Right atrium auricular region (tissue), 2 donors: ENCODE measurements at places on chromosomes 4 and X.

GRCh38 chr4:20273793-20274192 is 22.1 kb downstream of the SLIT2 start:
- H3K27me3 ChIP-seq: no peaks in the 10 kb centered on the region
- H3K4me1 ChIP-seq: no peaks in the 10 kb centered on the region
- DNase-seq: no peak

GRCh38 chrX:43805579-43805978 is 76.7 kb downstream of the MAOB start:
- no peak overlapping the region for H3K4me3 ChIP-seq
- no peaks in the 10 kb centered on the region for H3K27me3 ChIP-seq
- H3K27ac ChIP-seq: no peak overlapping the region
- DNase-seq: no peak
- H3K4me1 ChIP-seq: no peaks in the 10 kb centered on the region

DNA sequence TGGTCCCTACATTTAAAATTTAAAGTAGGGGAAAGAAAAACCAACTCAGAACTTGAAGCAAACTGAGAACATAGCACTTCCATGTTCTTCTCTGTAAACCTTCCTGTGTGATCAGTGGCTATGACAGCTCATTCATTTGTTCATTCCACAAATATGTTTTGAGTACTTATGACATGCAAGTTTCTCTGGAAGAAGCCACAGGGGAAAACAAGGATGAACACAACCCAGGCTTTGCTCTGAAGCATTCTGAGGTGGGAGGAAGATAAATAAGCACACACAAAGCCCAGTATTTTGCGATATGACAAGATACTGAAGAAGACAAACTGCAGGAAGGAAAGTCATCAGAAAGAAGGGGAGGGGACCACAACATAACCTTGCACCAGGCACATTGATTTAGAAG is 96.4 kb downstream of the CHIC2 start:
- no peak overlapping the region for H3K27ac ChIP-seq
- H3K4me1 ChIP-seq: no peaks in the 10 kb centered on the region
- DNase-seq: no peak
- no peaks in the 10 kb centered on the region for H3K27me3 ChIP-seq
- no peaks in the 10 kb centered on the region for H3K36me3 ChIP-seq

DNA sequence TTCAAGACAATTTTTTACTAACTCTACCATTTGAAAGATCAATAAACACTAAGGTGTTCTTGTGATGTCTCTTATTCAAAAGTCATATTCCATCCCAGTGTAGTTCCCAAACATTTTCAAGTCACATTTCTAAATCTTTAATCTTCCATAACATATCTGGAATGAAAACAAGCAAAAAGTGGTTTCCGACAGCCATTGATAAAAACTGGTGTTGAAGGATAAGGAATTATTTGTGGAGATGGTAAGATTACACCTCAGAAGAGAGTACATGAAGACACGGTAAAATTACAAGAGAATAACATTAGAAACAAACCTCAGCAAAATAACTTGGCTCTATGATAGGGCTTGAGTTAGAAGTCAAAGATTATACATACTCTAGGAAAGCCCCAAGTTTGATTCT is 4.3 kb downstream of the CHIC2 start:
- H3K36me3 ChIP-seq: no peaks in the 10 kb centered on the region
- no peaks in the 10 kb centered on the region for H3K4me1 ChIP-seq
- H3K4me3 ChIP-seq: no peak overlapping the region
- no peak overlapping the region for H3K27ac ChIP-seq
- no peak for DNase-seq

DNA sequence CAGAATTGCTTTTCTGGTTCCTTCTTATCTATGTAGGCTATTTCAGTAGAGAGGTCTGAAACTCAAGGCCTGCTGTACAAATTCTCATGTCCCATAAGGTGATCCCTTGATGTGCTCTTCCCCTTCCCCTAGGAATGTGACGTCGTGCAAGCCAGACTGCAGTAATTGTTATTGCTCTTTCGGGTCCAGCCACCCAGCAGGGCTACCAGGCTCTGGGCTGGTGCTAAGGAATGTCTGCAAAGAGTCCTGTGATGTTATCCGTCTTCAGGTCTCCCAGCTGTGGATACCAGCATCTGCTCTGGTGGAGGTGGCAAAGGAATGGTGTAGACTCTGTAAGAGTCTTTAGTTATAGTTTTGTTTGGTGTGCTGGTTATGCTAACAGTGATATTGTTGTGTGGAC is 378.7 kb downstream of the C4orf33 start:
- DNase-seq: no peak
- no peak overlapping the region for H3K27ac ChIP-seq

DNA sequence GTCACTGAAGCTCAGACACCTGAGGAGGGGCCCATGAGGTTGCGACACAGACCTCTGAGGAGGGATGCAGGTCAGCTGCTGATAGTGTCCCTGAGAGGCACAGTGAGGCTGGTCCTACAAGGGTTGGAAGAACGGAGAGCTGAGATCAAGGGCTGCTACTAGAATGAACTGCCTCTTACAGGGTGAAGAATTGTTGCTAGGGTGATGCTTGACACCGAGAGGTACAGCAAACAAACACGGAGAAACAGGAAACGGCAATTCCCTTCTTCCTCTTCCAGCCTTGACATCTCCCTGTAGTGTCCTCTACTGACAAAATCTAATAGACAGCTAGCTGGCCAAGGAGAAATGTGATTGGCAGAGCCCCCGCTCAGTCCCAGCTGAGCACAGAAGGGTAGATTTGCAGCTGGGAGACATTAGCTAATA is 11.8 kb upstream of the HPGDS start:
- H3K27me3 ChIP-seq: no peaks in the 10 kb centered on the region
- H3K27ac ChIP-seq: no peak overlapping the region
- H3K36me3 ChIP-seq: no peaks in the 10 kb centered on the region
- no peak overlapping the region for H3K4me3 ChIP-seq
- DNase-seq: no peak

- H3K4me3 ChIP-seq: no peak overlapping the region
- H3K27me3 ChIP-seq: no peaks in the 10 kb centered on the region
- no peak for DNase-seq
- H3K36me3 ChIP-seq: no peaks in the 10 kb centered on the region
- H3K27ac ChIP-seq: no peak overlapping the region
These were observed 124.0 kb downstream of the PRKX start for GRCh38 chrX:3589474-3589873.

DNA sequence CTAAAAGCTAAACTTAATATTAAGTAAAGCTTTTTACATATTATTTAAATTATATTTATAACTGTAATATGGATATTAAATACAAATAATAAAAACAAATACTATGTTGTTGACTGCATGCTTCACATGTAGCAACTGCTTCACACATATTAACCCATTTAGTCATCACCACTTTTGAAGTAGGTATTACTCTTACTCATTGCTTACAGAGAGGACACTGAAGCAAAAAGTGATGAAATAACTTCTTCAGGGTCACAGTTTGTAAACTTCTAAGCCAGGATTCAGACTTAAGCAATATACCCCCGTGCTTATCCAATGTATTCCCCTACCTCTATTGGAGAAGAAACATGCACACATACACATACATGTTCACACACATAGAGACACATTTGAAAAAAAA is 166.6 kb downstream of the DKK2 start:
- no peak overlapping the region for H3K27ac ChIP-seq
- H3K4me1 ChIP-seq: no peaks in the 10 kb centered on the region
- no peaks in the 10 kb centered on the region for H3K27me3 ChIP-seq

- no peak overlapping the region for H3K27ac ChIP-seq
- no peaks in the 10 kb centered on the region for H3K27me3 ChIP-seq
- no peaks in the 10 kb centered on the region for H3K36me3 ChIP-seq
- H3K4me3 ChIP-seq: no peak overlapping the region
- no peaks in the 10 kb centered on the region for H3K4me1 ChIP-seq
These were observed 274.3 kb downstream of the DMD start for GRCh38 chrX:32937043-32937442.

- H3K27ac ChIP-seq: no peak overlapping the region
- no peak for DNase-seq
- H3K36me3 ChIP-seq: no peaks in the 10 kb centered on the region
- H3K4me3 ChIP-seq: no peak overlapping the region
- no peaks in the 10 kb centered on the region for H3K27me3 ChIP-seq
These were observed 125.7 kb upstream of the GPC4 start for GRCh38 chrX:133541021-133541420.

DNA sequence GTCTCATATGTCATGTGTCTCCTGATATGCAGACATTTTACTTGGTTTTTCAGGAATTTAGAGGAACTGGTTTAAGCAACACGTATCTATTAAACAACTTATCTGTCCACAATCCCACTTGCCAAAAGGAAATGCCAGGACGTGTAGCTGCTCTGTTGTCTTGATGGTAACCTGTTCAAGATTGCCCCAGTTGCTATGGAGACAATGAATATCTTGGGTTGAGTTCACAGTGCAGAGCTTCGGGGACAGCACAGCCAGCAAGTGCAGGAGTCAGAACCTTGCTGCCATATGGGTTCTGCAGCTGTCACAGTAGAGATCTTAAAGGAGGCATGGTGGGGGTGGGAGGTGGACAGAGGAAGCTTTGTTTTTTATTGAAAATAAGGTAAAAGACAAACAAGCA is 28.7 kb upstream of the FAM9B start:
- DNase-seq: no peak
- no peak overlapping the region for H3K4me3 ChIP-seq
- no peak overlapping the region for H3K27ac ChIP-seq
- no peaks in the 10 kb centered on the region for H3K4me1 ChIP-seq

DNA sequence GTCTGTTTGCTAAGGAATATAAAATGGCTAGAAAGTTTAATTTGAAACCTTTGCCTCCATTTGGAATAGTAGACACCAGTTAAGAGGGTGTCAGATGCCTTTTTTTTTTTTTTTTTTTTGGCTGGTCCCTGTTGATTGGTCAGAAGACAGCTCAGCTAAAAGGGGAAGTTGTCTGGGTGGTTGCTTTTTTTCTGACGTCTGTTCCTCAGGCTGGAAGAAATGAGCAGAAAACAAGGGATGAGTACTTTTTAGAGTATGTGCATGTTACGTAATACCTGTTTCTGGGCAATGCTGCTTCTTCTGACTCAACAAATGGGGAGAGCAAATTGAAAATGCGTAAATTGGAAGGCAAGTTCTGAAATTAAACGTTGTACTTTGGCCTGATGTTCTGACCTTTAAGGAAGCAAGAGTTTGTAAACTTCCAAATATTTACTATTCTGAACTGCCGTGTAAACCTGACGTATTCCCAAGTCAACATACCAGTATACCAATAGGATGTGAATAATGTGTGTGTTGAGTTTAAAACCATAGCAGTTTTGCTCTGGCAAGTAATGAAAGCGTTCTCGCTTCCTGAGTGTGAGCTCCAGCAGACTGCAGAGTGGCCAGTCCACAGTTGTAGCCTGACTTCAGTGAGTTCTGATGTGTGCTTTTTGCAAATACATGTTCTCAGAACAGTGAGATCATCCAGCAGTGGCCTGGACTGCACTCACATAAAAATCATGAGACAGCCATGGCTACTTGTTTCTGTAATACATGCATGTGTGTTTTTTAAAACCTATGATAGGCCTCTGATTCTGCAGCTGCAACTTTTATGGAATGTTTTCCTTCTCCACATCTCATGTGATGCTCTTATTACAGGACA is 1.7 kb downstream of the SAT1 start:
- no peaks in the 10 kb centered on the region for H3K4me1 ChIP-seq
- H3K4me3 ChIP-seq: peak overlapping the region; percentile 71
- peaks cover 15% of the 10 kb centered on the region for H3K36me3 ChIP-seq
- H3K27me3 ChIP-seq: no peaks in the 10 kb centered on the region
- peak overlapping the region; percentile 86 for H3K27ac ChIP-seq

GRCh38 chrX:71998836-71999509 is 88.3 kb downstream of the NHSL2 start:
- no peak for DNase-seq
- H3K27ac ChIP-seq: no peak overlapping the region
- H3K4me3 ChIP-seq: no peak overlapping the region
